ENCODE measurements at places on chromosomes 4 and X.

- DNase-seq: no peak
Measured at GRCh38 chr4:72846280-72847111, 223.0 kb downstream of the COX18 start.

GRCh38 chr4:153067376-153067775, 131.3 kb downstream of the FHDC1 start:
- no peak for DNase-seq

DNA sequence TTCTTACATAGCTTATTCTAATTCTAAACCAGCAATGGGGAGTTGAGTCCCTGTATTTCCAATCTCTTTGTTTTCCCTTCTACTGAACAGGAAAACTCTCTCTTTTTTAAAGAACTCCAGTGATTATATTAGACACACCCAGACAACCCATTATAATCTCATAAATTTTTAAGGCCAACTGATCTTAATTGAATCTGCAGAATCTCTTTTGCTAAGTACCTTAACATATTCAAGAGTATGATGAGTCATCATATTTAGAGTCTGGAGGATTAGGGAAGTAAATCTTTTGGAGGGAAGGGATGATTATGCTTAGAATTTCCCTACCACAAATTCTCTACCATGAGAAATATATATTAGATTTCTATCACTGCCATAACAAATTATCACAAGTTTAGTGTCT, 705.1 kb downstream of the CENPC start:
- no peak for DNase-seq

GRCh38 chr4:73976716-73977115, 5.1 kb downstream of the PF4 start:
- DNase-seq: no peak

- no peak for DNase-seq
Measured at GRCh38 chrX:132044953-132045352, 21.9 kb downstream of the STK26 start.
